ENCODE measurements at places on chromosomes 6 and 20. TPM values are rescaled to one million over a fixed set of nuclear protein-coding genes. Genes with fewer than 3 reads are reported as not detected.

- no peak for DNase-seq
These were observed 2.2 kb downstream of the PSORS1C1 start for GRCh38 chr6:31116661-31117385.

DNA sequence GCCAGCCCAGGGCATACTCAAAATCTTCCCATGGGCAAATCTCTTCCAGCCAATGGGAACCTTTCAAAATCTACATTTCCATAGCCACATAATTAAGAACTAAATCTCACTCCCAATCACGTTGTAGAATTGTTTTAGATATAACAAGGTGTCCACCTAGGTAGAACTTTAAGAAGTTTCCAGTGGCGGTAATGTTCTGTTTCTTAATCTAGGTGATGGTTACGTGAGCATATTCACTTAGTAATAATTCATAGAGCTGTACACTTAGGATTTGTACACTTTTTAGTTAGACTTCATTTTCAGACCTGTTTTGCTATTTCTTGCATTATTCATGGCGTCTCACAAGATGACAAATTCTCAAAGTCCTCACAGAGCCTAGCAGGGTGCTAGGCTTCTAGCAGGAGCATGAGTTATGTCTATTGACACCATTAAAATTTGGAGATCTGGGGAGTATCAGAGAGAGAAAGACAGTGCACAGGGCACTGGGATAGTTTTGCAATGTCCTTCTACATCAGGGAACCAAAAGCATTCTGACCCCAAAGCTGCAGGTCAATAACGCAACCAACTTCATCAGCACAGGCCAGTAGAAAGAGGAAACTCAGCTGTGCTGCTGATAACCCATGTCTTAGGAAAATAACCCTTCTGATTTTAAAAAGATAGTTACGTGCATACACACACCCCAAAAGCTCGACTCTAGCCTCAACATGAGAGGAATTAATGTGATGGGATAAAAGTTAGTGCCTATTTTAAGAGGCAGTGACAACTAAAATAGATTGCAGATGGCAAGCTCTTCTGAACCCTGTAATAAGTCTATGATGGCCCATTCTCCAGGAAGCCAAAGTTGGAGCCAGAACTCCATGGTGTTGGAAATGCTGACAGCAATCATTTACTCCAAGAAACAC is 518.1 kb upstream of the JARID2 start:
- DNase-seq, result no peak

CLPSL2 gene
- total RNA-seq, result not detected

ZNF391 gene
- 6.8 TPM for total RNA-seq

DNA sequence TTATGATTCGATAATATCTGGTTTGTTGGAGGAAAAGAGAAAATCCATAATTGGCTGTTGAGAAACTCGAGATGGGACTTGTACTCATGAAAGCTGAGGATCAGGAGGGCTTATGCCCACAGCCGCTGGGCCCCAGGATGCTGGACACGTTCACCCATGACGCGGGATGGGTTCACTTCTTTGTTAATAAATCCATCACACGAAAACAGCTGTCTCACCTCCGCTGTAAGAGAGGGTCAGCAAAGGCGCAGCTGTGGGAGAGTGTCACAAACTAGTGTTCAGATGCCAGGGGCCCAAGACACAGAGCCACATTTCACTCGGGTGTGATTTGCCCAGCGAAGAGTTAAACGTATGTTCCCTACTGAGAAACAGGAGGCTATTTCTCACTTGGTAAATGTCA is 315.1 kb downstream of the THBS2 start:
- no peak for DNase-seq

- DNase-seq, result no peak
These were observed 52.3 kb downstream of the PIGU start for GRCh38 chr20:34624629-34625028.

MLN gene
- total RNA-seq, result not detected

GRCh38 chr20:9411833-9412232 is 102.6 kb upstream of the LAMP5 start:
- no peak for DNase-seq

GRCh38 chr6:31112478-31112877 is at the start of gene C6orf15:
Gene C6orf15, minus strand, starts transcription at chr6:31112575. Its CDS starts 20 bp downstream, at chr6:31112555.
- DNase-seq, result no peak

DNA sequence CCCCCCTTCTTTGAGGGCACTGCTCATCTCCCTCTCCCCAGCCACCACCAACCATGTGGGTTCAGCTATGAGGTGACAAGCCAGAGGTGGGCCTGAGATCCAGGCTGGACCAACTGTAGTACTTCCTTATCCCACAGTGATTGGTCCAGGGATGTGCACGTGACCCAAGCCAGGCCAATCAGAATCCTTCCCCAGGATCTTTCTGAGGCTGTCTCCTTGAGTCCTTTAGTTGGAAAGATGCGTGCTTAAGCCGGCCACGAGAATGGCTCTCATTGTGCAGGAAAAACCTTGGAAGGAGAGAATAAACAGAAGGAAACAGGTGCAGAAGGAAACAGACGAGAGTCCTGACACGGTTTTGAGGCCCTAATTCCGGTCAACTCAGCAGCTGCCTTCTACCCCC is 39.2 kb downstream of the ZC3H12D start:
- no peak for DNase-seq

GRCh38 chr6:47157653-47158219 is 115.6 kb upstream of the ADGRF1 start:
- no peak for DNase-seq

GRCh38 chr6:150567823-150568383 is 31.8 kb upstream of the PLEKHG1 start:
- DNase-seq, result no peak

RBBP9 gene
- 17.9 TPM for total RNA-seq

- no peak for DNase-seq
These were observed 80.8 kb upstream of the PTPN1 start for GRCh38 chr20:50429412-50429811.

CGAS gene
- total RNA-seq, result 29.5 TPM
